ENCODE measurements at places on chromosomes 6 and 20.
A peak's percentile ranks its signal among the peaks of the same experiment; 100 is the strongest.

- no peak for DNase-seq
These were observed 305.4 kb downstream of the CDKAL1 start for GRCh38 chr6:20839630-20840029.

DNA sequence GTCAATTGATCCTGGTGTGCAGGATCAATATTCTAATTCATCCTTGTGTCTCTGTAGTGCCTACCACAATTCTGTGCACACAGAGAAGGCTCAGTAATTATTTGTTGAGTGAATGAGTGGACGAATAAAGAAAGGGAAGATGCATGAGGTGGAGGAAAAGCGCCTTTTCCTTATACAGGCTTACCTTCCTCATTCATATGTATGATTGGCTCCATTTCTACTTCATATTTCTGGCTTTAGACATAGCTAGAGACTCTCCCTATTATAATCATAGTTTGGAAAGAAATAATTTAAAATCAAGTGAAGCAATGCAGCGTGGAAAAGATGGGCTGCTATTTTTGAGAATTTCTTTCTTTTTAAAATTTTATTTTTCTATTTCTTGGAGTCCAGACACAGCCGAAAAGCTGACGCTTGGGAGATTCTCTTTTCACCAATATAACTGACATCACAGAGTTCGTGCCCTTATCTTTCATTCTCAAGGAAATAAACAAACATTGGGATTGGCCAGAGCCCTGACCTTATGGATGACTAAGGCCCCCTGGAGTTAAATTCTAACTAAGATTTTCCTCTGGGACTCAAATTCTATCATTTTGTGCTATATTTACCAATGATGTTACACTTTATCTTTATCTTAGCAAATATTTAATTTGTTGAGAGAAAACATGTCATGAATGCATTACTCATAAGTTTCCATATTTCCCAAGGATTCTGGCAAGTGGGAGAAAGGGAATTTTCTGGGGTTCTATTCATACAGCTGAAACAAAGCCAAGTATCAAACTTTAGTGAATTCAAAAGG is 48.1 kb downstream of the PRL start:
- DNase-seq, result no peak

DNA sequence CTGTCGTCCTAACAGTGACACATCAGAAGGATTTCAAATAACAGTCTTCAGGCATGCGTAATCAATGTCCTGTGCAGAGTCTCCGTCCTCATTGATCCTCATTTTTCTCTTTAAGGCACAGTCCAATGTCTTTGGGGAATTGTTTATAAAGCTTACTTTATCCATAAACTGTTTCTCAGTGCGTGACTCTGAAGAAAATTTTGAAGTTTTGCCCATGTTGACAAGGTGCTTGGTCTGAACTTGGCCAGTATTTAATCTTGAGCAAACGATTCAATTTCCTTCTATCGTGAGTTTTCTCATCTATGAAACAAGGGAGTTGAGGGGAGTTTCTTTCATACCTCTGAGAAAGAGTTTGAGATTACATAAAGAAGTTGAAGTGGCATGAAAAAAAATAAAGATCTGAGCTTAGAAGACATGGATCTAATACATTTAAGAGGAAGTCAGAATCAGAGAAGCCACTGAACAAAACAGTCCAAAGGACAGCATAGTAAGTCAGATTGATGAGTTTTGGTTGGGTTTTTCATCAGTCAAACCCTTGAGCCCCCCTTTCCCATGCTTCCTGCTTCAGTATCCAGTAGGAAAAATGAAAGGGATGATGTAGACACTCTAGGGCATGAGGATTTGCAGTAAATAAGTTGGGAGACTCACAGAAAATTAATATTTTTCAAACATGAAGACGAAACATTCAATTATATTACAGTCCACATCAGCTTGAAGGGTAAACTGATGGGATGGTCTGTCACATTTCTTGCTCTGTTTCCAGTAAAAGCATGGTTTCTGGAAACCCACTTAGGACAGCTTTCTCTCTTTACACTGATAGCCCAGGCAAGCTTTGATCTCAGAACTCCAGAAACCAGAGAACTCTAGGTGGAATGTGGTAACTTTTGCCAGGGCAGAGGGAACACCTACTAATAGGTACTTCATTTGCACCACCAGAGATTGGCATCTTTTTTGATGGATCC is 8.1 kb downstream of the EDN1 start:
- DNase-seq, result no peak

DNA sequence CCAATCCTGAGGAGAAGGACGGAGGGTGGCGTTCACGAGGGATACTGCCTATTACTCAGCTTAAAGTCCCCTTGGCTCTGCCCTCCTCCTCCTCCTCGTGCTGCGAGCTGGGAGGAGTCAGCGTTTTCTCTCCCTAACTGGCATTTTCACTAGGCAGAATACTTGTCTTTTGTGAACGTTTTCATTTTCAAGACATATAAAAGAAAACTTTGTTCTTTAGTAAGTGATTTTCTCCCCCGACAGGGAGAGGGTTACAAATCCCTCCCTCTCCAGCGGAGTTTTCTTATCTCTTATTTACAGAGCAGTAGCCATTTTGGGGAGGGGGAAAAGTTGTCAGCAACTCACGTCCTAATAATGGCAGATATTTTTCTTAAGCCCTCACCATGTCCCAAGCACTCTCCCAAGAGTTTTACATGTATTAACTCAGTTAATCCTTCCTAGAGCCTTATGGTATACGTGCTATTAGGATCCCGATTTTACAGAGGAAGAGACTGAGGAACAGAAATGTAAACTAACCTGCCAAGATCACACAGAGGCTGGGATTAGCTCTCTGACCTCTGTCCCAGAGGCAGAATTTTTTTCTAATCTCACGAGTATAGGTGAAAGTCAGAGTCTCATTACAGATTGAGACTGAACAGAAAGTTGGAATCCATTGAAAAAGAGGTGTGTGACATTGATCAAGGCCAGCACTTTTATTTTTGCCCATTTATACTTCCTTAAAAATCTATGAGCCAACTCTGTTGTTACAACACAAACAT is 30.0 kb upstream of the ZNF217 start:
- DNase-seq, result peak; percentile 85

DNA sequence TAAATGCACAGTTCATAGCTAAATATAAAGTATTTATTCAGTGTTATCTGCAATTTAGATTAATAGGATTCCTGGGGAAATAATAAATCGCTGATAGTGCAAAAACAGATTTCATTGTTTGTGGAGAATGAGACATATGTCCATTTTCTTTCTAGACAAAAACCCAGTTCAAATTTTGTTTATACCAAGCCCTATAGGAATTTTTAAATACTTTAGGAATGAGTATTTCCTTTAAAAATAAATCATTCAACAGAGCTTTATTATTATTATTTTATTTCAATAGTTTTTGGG is 86.5 kb downstream of the METTL24 start:
- DNase-seq, result no peak

GRCh38 chr6:64258752-64259151 is 623.1 kb downstream of the PHF3 start:
- DNase-seq, result no peak

GRCh38 chr6:13486679-13487121 is 700 bp downstream of the GFOD1 start:
- peak; percentile 68 for DNase-seq

DNA sequence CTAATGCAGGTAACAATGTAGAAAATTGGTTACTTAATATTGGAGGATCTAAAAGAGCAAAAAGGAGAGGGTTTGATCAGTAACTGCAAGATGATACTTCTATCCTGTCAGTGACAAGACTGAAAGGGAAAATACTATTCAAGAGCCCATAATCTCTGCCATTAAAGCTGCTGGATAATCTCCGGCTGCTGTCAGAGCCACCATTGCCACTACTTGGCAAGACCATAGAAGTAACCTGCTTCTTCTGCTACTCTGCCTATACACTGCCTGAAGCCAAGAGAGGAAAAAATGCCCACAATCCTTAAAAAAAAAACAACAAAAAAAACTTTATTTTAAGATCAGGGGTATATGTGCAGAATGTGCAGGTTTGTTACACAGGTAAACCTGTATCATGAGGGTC is 386.5 kb upstream of the ID4 start:
- DNase-seq, result no peak

DNA sequence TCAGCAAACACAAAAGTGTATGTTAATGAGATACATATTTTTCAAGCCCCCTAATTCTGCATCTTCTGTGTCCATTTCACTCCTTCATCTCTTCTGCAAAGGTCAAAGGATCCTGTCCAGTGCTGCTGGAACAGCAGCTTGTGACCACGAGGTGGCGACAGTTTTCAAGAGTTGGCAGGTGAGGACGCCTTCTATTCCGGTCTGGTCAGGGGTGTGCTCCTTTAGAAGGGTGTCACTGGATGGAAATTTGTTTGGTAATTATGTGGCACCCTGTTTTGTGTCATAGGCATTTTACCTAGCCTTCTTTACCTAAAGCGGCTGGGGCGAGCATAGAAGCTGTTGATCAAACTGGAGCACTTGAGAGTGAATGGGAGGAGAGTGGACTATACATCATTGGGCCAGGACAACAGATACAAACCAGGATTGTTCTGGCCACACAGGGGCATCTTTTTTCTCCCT is 32.9 kb upstream of the ERVFRD-1 start:
- peak; percentile 67 for DNase-seq

DNA sequence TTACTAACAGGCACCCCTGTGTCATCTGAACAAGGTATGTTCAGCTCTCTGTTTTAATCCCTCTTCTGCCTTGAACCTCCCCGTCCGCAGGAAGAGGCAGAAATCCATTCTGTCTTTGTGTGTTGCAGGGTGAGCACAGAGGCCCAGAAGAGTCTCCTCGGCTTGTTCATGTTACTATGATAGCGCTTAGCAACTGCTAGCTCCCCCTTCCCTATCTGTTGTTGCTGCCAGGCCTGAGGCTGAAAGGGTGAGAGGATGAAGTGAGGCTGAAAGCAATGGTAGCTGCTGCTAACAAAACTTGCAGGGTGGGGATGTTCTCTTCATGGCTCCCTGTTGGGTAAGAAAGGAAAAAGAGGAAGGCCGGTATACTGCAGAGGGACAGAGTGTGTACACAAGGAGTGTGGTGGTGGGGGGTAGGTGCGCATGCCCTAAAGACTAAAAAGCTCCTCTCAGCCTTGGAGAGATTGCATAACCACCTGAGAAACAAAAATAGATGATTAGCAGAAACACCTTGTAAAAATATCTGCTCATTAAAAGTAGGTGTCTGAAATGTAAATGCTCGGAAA is 55.2 kb upstream of the CITED2 start:
- no peak for DNase-seq

DNA sequence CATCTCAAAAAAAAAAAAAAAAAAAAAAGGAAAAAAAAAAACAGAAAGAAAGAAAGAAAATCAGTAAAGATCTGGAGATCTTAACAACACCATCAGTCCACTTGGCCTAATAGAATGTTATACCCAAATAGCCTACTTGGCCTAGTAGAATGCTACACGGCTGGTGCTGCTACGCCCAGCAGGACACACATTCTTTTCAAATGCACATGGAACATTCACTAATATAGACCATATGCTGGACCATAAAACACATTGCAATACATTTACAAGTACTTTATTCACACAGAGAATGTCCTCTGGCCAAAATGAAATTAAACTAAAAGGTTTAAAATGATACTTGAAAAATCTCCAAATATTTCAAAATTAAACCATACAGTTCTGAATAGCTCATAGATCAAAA is 80.0 kb upstream of the TNFAIP3 start:
- no peak for DNase-seq

DNA sequence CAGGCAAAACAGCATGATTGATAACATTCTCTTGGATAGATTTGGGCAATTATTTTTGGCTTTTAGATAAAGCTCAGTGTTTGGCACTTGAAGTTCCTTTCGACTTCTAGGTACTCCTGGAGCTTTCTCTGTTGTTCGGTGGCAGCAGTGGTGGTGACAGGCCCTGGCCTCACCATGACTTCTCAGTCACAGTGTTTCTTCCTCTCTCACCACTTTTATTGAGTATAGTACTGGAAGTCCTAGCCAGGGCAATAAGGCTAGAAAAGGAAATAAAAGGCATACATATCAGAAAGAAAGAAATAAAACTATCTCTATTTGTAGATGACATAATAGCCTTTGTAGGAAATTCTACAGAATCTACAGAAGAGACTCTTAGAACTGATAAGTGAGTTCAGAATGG is 101.2 kb upstream of the SIRPG start:
- DNase-seq, result no peak

- DNase-seq, result no peak
These were observed 86.9 kb downstream of the LYRM4 start for GRCh38 chr6:5173810-5174209.

DNA sequence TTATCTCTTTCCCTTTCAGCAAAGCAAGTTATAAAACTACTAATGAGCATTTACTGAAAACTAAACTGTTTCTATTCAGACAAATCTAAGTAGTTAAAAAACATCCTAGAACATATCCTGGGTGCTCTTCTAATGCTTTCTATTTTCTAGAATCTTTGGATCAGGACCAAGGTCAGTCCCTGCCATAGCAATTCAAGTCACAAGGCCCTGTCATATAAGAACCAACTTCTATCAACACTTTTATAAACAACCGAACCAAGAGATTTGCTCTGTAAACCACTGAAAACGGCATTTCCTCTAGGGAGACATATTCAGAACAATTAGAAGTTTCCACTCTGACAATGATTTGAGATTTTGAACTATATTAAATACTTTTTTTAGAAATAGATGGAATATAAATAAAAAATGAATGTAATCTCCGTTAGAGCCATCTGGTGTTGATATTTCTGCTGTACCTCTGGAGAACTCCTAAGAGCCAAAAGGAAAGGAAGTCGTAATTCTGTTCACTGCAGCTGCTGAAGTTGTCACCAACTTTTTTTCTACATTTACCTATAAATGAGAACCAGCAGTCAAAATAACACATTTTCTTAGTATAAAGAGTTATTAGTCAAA is 51.4 kb upstream of the LGSN start:
- no peak for DNase-seq

- no peak for DNase-seq
These were observed 43.4 kb upstream of the SHLD1 start for GRCh38 chr20:5706797-5707196.

DNA sequence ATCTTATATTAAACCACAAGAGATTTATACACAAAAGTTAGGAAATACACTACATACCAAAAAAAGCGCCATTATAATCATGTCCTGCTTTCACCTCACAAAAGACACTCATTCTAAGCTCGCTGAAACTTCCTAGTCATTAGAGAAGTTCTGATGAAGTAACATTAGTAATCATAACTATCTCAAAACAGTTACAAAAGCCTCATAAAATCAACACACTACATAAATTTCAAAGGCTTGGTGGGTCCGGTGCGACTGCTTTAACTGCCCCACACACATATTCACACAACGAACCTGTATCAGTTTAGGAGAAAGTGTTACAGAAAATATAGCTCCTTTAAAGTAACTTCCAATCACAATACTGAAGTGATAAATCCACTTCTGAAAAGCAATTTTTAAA is 1.9 kb downstream of the PHIP start:
- peak; percentile 29 for DNase-seq
